ENCODE measurements at places on chromosomes 7 and 10.

DNA sequence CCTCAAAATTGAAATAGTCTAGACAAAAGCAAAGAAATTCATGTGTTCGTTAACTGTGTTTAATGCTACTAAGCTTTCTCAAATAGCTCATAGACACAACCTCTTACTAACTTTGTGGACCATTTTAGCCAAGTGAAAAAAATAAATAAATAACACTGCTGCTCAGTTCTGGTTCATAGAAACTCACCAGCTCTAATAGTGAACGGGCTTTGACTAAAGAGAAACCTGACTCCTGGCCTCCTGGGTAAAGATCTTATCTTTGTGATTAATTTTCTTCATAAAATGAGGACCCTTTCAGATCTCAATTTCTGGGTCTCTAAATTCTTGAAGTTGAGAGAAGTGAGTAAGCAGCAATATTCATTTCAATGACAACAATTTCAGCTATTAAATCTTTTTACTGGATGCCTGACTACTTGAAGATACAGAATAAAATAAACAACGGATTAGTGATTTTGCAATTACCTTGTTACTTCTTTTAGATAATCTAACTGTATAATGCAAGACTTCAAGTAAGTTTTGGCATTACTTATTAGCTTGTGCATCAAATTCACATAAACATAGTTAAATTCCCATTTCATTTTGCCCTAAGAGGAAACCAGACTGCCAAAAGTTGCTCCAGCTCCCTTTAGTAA lies 3.1 kb downstream of the CADPS2 start:
- DNase-seq: no peak

DNA sequence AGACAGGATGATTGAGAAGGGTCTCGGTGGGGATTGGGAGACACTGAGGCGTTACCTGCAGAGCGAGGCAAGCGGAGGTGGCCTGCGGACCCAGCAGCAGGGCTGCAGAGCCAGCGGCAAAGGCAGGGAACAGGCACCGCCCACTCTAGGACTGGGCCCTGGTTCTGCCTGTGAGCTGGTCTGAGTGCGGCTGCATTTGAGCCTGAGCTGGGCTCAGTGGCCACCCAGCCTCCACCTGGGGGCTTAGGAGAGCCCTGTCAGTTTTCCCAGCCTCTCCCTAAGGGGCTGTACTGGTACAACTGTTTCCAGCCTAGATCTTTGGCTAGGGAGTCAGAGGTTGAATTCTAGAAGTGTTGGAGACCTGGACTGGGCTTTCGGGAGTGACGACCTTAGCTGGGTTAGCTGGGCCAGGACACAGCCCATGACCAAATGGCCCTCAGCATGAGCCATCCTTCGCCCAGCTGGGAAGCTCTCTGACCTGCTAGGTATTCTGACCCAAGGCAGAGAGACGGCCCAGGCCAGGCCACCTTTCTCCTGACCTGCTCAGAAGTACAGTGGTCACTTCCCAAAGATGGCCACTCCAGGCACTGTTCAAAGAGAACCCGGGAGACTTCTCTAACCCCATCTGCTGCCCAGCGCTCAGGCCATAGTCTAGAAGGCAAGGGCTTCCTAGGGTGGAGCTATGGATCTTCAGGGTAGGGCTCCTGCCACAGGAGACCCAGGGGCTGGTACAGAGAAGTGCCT lies 64.9 kb downstream of the PAX2 start:
- peak; percentile 54 for DNase-seq

- no peak for DNase-seq
Measured at GRCh38 chr7:30852308-30852684, 59.4 kb upstream of the AQP1 start.

DNA sequence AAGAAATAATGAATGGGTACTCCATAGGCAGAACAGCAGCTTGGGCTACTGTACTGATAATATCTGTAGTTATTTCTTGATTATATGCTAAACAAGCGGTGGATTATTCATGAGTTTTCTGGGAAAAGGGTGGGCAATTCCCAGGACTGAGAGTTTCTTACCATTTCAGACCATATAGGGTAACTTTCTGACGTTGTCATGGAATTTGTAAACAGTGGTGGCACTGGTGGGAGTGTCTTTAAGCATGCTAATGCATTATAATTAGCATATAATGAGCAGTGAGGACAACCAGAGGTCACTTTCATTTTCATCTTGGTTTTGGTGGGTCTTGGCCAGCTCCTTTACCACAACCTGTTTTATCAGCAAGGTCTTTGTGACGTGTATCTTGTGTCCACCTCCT lies 399.7 kb downstream of the CDC14C start:
- DNase-seq: no peak

GRCh38 chr7:141381794-141382427 lies 169.3 kb upstream of the AGK start:
- DNase-seq: no peak
